Vein endothelial cell (primary cell): ENCODE measurements at places on chromosomes 12 and 14. TPM values are rescaled to one million over a fixed set of nuclear protein-coding genes. Genes with fewer than 3 reads are reported as not detected.

Gene NOS1
- total RNA-seq: not detected in 2 replicates

Gene PLA2G1B
- not detected in 2 replicates for total RNA-seq

Gene PGF
- 320 and 421 TPM in 2 replicates for total RNA-seq

Gene B4GALNT1
- not detected in 2 replicates for total RNA-seq

Gene NGB
- not detected in 2 replicates for total RNA-seq

Gene LRFN5
- total RNA-seq: 0.10 TPM in 1 of 2 replicates, not detected in the other

Gene MYBPC1
- not detected in 2 replicates for total RNA-seq

Gene REP15
- total RNA-seq: 2.9 and 6.2 TPM in 2 replicates

Gene CD69
- total RNA-seq: 1.3 and 1.8 TPM in 2 replicates

Gene POTEG
- total RNA-seq: not detected in 2 replicates

Gene B4GALNT3
- not detected in 2 replicates for total RNA-seq

Gene MUCL1
- not detected in 2 replicates for total RNA-seq
